ENCODE measurements at places on chromosomes 2 and 18.

GRCh38 chr2:67289921-67290371 lies 107.2 kb upstream of the ETAA1 start:
- no peak for DNase-seq

DNA sequence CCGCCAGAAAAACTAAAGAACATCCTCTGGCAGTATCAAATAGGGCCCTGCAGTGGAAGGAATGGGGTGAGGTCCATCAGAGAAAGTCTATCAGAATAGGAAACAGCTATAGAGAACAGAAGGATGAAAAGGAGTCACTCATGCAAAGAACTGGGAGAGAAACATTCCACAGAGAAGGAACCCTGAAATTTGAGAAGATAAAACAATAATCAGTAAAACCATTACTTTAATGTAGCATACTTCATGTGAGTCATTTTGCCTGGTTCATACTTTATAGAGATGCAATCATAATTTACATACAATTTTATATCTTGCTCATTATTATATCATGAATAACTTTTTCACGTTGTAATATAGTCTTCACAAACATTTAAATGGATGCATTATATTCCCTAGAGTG lies 402.2 kb downstream of the NCKAP5 start:
- no peak for DNase-seq

- no peak for DNase-seq
These were observed 278.1 kb downstream of the ZEB2 start for GRCh38 chr2:144241801-144242200.

DNA sequence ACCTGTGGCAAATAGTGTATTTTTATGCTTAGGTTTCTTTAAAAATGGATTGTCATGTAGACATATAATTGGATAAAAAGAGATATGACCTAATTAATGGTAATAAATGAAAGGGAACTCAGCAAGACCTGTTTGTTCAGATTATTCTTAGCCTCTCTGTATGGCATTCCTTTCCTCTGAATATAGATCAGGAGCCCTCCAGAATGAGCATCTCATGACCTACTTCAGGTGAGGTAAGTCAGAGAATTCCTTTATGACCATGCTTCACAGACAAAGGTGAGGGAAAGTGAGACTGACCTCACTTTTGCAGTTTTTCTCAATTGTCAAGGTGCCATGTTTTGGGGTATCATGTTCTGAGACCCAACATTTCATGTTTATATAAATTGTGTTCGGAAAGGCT lies 1744.3 kb upstream of the PIK3C3 start:
- DNase-seq = no peak

- peak; percentile 48 for DNase-seq
These were observed 6.5 kb upstream of the KCNG2 start for GRCh38 chr18:79790996-79791972.

GRCh38 chr2:238817891-238818290 lies 30.0 kb upstream of the TWIST2 start:
- no peak for DNase-seq

- no peak for DNase-seq
These were observed 134.7 kb downstream of the ZNF407 start for GRCh38 chr18:74732380-74732779.

DNA sequence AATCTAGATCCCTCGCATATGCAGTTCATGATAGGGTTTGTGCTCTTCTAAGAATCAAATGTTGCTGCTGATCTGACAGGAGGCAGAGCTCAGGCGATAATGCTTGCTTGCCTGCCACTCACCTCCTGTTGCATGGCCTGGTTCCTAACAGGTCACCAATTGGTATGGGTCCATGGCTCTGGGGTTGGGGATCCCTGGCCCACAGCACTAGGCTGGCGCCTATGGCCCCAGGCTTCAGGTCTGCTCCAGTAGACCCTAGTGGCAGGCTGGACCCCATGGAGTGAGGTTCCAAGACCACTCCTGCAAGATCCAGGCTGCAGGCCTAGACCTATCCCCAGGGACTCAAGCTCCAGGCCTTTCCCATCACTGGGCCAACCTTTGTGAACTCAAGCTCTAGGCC lies 102.3 kb downstream of the SPHKAP start:
- no peak for DNase-seq

Data from H54 (cell line).